A549 (cell line): ENCODE measurements at places on chromosomes 5 and 9. TPM values are rescaled to one million over a fixed set of nuclear protein-coding genes. Genes with fewer than 3 reads are reported as not detected.

The ADAMTS19 gene
- not detected in 3 replicates for polyA plus RNA-seq

The SOHLH1 gene
- polyA plus RNA-seq: not detected in 3 replicates

The CERT1 gene
- 22.5 to 27.7 TPM (median 22.5 TPM) in 3 replicates for polyA plus RNA-seq

The NRG2 gene
- 0.74 to 1.0 TPM (median 1.00 TPM) in 3 replicates for polyA plus RNA-seq

The FAXDC2 gene
- 0.14 to 0.42 TPM (median 0.33 TPM) in 3 replicates for polyA plus RNA-seq

The CCL28 gene
- 0.09 to 0.15 TPM (median 0.13 TPM) in 3 replicates for polyA plus RNA-seq

The WDR38 gene
- polyA plus RNA-seq: 0.12 TPM in 1 of 3 replicates, not detected in the others

The ALDOB gene
- not detected in 3 replicates for polyA plus RNA-seq

The TAF11L3 gene
- polyA plus RNA-seq: not detected in 3 replicates

The PCDHGB2 gene
- polyA plus RNA-seq: 0.04 to 0.05 TPM (median 0.05 TPM) in 3 replicates

The FGF10 gene
- not detected in 3 replicates for polyA plus RNA-seq

The KIF24 gene
- polyA plus RNA-seq: 3.0 to 3.3 TPM (median 3.2 TPM) in 3 replicates

The NXNL2 gene
- 0.70 to 0.92 TPM (median 0.71 TPM) in 3 replicates for polyA plus RNA-seq

The LCN15 gene
- 0.07 to 0.09 TPM in 2 of 3 replicates, not detected in the other for polyA plus RNA-seq

The PTPRD gene
- polyA plus RNA-seq: 0.29 to 0.39 TPM (median 0.36 TPM) in 3 replicates

The CEP72 gene
- polyA plus RNA-seq: 10.6 to 10.8 TPM (median 10.8 TPM) in 3 replicates

The LRRC19 gene
- 0.11 TPM in 1 of 3 replicates, not detected in the others for polyA plus RNA-seq

The KCNMB1 gene
- polyA plus RNA-seq: not detected in 3 replicates

The NR6A1 gene
- 1.7 to 1.8 TPM (median 1.7 TPM) in 3 replicates for polyA plus RNA-seq

The HINT2 gene
- 59.0 to 69.2 TPM (median 68.5 TPM) in 3 replicates for polyA plus RNA-seq

The SNCB gene
- polyA plus RNA-seq: 0.65 to 1.2 TPM (median 0.74 TPM) in 3 replicates

The IRX1 gene
- polyA plus RNA-seq: not detected in 3 replicates

The ERGIC1 gene
- polyA plus RNA-seq: 289 to 322 TPM (median 304 TPM) in 3 replicates

The ZFP37 gene
- polyA plus RNA-seq: 2.0 to 2.3 TPM (median 2.0 TPM) in 3 replicates

The OR1L1 gene
- not detected in 3 replicates for polyA plus RNA-seq

The NOP16 gene
- polyA plus RNA-seq: 106 to 139 TPM (median 127 TPM) in 3 replicates

The C5orf58 gene
- not detected in 3 replicates for polyA plus RNA-seq

The LRRC70 gene
- polyA plus RNA-seq: 0.09 TPM in 1 of 3 replicates, not detected in the others

The NRARP gene
- 1.3 to 1.4 TPM (median 1.3 TPM) in 3 replicates for polyA plus RNA-seq

The PTGR1 gene
- polyA plus RNA-seq: 494 to 552 TPM (median 495 TPM) in 3 replicates

The MARCOL gene
- polyA plus RNA-seq: 0.06 to 0.14 TPM (median 0.11 TPM) in 3 replicates

The SV2C gene
- not detected in 3 replicates for polyA plus RNA-seq

The CCNI2 gene
- 0.07 to 0.26 TPM (median 0.17 TPM) in 3 replicates for polyA plus RNA-seq

The ELOVL7 gene
- polyA plus RNA-seq: 8.2 to 9.1 TPM (median 8.3 TPM) in 3 replicates

The OBP2B gene
- polyA plus RNA-seq: not detected in 3 replicates

The EQTN gene
- 0.11 TPM in 1 of 3 replicates, not detected in the others for polyA plus RNA-seq

The IL33 gene
- 0.72 to 0.85 TPM (median 0.80 TPM) in 3 replicates for polyA plus RNA-seq

The DIPK1B gene
- 6.0 to 8.2 TPM (median 6.7 TPM) in 3 replicates for polyA plus RNA-seq
